ENCODE measurements at places on chromosomes 3 and 15. TPM values are rescaled to one million over a fixed set of nuclear protein-coding genes. Genes with fewer than 3 reads are reported as not detected.

Gene ZMYND10
- total RNA-seq = 0.65 TPM

Gene ETV5
- 24.8 TPM for total RNA-seq

Gene CLRN1
- total RNA-seq = 0.32 TPM

Gene KLF15
- 0.49 TPM for total RNA-seq

Gene MESP1
- 0.12 TPM for total RNA-seq

Gene SLC22A13
- 0.97 TPM for total RNA-seq
